ENCODE measurements at places on chromosomes 2 and 18.

DNA sequence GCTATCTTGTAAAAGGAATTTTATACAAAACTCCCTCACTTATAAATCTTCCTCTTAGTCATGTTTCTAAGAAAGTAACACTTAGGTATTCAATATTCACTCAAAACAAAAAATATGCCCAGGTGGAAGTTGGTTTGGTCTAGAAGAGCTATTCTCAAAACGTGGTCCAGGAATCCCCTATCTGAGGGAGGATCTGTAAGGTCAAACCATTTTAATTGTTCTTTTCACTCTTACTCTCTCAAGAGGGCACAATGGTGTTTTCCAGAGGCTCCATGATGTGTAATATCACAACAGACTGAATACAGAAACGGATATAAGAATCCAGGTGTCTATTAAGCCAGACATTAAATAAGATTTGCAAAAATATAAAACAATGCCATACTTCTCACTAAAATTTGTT, 9.9 kb downstream of the MOB1A start:
- DNase-seq: no peak

GRCh38 chr2:33292981-33293595, 183.4 kb upstream of the RASGRP3 start:
- DNase-seq: no peak

GRCh38 chr18:11909061-11909455, 941 bp upstream of the MPPE1 start:
- no peak for DNase-seq

GRCh38 chr18:42614619-42615293, 500.7 kb downstream of the RIT2 start:
- DNase-seq: no peak

DNA sequence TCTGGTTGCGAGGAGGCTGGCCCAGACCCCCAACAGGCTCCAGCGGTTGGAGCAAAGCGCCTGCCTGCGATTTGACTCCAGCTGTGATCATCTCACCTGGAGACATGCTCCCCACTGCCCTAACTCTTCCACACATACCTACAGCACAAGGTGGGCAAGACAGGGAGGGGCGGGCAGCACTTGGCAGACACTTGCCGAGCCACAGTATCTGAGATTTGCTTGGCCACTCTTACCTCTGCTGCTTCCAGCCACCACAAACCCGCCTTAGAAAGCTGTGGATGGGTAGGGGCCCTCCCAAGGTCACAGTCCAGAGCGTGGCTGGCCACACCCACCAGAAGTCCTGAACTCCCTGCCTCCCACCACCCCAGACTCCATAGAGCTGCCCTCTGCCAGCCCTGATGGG, 8.2 kb downstream of the CYP26B1 start:
- DNase-seq: no peak

- no peak for DNase-seq
These were observed 14.6 kb upstream of the ALK start for GRCh38 chr2:29936020-29936419.

DNA sequence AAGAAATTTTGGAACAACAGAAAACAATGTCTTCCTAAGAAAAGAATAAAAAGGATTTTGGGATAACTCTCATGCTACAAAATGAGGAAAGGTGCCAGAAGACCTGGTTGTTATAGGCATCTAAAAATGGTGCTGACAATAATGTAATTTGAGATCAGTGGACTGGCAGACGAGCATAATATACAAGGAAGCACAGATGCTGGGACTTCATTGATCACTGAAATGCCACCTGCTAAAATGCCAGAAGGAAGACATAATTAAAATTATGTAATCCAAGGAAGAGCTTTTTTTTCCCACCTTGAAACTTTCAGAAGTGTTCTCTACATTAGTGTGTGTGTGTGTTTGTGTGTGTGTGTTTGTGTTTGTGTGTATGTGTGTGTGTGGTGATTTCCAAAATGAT, 535.9 kb downstream of the XIRP2 start:
- no peak for DNase-seq

- peak; percentile 31 for DNase-seq
These were observed 577 bp upstream of the TANC1 start for GRCh38 chr2:158967731-158968395.

DNA sequence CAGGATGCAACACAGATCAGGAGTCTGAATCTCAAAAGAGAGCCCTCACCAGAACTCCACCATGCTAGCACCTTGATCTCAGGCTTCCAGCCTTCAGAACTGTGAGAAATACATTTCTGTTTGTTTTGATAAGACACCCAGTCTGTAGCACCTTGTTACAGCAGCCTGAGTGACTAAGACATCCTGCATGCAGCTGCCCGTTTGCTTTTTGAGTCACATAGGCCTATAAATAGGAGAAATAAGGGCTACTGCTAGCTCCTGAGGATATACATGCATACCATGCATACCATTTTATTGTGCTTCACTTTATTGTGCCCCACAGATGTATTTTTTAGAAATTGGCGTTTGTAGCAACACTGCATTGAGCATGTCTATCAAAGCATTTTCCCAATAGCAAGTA, 337.8 kb downstream of the CDH2 start:
- DNase-seq: no peak

DNA sequence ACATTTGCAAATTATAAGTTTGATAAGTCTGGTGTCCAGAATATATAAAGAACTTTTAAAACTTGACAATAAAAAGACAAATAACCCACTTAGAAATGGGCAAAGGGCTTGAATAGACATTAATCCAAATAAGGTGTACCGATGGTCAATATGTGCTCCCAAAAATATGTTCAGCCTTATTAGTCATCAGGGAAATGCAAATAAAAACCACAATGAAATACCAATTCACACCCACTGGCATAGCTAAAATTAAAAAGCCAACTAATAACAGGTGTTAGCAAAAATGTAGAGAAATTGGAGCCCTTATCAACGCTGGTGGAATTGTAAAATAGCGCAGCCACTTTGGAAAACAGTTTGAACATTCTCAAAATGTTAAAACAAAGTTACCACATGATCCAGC, 79.0 kb upstream of the SCG2 start:
- no peak for DNase-seq

DNA sequence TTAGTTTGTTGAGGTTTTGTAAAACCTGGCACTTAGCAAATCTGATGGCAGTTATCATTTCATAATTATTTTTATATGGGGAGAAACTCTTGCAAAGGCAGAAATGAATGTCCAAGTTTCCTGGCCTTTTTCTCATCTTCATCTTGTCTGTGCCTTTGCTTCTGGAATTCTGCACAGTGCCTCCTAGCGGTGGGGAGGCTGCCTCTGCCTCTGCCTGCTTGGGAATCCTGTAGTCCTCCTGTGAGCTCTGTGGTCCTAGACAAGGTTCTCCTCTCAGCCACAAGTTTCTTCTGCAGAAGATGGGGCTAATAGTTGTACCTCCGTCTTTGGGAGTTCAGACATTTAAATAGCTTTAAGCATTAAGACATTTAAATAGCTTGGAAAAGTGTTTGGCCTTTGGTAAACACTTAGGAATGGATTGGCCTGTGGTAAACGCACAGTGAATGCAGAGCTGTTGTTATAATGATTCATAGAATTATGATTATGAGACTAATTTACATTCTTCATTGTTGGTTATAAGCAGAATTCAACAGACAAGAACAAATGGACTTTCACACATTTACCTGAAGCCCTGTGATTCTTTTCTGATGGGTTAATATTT, 101.2 kb downstream of the ZNF236 start:
- DNase-seq: no peak

DNA sequence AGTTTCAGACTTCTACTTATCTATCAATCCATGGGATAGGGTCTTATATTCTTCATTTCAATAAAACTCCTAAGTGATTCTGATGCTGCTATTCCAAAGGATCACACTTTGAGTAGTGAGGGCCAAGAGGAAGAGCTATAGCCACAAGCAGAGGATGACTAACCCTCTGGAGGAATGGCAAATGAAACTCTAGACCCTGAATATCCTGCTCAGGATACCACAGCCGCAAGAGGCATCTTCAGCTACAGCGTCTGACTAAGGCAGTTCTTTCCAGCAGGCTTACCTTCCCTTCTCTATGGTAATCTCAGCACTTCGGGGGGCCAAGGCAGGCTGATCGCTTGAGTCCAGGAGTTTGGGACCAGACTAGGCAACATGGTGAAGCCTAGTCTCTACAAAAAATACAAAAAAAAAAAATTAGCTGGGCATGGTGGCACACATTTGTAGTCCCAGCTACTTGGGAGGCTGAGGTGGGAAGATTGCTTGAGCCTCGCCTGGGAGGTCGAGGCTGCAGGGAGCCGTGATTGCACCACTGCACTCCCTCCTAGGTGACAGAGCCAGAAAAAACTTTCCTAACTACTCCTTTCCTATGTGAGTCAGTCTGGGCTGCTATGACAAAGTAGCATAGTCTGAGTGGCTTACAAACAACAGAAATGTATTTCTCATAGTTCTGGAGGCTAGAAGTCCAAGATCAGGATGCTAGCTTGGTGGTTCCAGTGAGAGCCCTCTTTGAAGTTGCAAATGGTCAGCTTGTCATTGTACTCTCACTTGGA, 371.9 kb downstream of the IRS1 start:
- no peak for DNase-seq

All from stimulated activated naive CD4-positive, alpha-beta T cell (primary cell).